ENCODE measurements at places on chromosomes 6 and 20. TPM values are rescaled to one million over a fixed set of nuclear protein-coding genes. Genes with fewer than 3 reads are reported as not detected.

GRCh38 chr6:151738267-151738666, 69.2 kb upstream of the ESR1 start:
- DNase-seq = no peak

GPX5 gene
- total RNA-seq = not detected

DNA sequence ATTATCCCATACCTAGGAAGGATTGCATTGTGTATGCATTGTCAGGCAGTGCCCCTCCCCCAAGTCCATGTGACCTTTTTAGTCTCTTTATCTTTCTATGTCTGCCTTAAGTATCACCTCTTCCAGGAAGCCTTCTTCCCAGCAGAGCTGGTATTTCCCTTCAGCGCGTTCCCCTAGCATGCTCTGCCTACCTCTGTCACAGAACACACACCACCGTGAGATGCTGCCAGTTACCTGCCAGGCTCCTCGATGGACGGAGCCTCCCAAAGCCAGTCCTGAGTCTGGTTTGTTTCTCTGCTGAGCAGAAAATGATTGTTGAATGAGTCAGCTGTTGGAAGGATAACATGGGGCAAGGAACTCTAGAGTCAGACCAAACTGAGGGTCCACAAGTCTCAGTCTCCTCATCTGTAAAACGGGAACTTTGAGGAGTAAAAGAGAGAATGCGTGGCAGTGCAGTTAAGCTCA, 11.3 kb upstream of the ZNF335 start:
- no peak for DNase-seq

GRCh38 chr20:2399390-2399789, 18.7 kb downstream of the TGM6 start:
- DNase-seq = no peak

DNA sequence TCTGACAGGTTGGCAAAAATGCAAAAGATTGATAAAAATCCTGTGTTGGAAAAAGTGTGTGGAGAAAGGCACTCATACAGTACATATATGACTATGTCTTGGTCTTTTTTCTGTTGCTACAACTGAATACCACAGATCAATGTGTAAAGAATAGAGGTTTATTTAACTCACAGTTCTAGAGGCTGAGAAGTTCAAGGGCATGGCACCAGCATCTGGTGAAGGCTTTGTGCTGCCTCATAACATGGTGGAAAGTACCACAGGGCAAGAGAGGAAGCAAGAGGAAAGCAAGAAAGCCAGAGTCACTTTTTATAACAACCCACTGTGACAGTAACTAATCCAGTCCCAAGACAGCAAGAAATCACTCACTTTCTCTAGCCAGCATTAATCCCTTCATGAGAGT, 57.5 kb downstream of the ALDH8A1 start:
- no peak for DNase-seq

FGD2 gene
- 0.19 TPM for total RNA-seq

GRCh38 chr6:169700296-169700695, 1.5 kb downstream of the WDR27 start:
- DNase-seq = no peak
